ENCODE measurements at places on chromosomes 1 and 21.

GRCh38 chr1:204986181-204986580 is 56.8 kb upstream of the CNTN2 start:
- DNase-seq = no peak

- no peak for DNase-seq
Observed at GRCh38 chr1:186775881-186776560, 52.7 kb upstream of the PLA2G4A start.

GRCh38 chr21:34836103-34836932 is 167.5 kb downstream of the CLIC6 start:
- DNase-seq = no peak

GRCh38 chr1:188782220-188782841 is 1695.3 kb downstream of the BRINP3 start:
- no peak for DNase-seq

- no peak for DNase-seq
Observed at GRCh38 chr1:170226767-170227166, 81.0 kb downstream of the NTMT2 start.

DNA sequence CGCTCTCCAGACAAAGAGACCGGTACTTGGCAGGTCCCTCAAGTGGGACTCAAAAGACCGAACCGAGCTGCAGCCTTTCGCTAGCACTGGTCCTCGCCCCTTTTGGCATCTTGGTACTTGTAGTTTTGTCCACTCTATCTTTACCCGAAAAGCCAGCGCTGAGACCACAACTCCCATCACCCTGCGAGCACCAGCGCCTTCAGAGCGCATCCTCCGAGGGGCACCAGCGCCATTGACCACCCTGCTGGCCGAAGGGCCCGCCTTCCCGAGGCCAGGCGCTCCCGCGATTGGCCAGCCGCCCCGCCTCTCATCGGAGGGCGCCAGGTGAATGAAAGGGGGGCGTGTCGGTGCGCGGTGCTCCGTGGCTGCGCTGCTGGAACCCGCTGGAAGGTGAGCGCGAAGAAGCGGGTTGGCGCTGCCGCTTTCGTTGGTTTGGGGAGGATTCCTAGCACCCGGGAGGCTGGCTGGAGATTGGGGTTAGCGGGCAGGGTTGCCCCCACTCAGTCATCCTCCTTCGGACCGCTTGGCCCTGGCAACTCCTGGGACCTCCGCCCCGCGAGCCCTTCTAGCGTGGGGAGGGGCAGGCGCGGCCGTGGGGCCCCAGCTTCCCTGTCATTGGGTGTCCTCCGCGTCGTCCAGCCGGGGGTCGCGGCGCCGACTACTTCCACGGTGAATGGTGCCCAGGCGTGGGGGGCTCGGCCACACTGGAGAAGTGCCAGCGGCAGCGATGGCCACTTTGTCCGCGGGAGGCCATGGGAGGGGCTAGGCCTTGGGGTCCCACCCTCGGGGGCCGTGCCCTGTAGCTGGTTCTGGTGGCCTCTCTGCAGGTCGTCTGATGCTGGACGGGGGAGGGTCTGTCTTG is at the start of gene ZBTB8B:
ZBTB8B (plus strand) TSS at position 357 of the 862 bp plus-strand sequence. CDS start 5,553 bp downstream, outside the sequence.
- peak; percentile 69 for DNase-seq

DNA sequence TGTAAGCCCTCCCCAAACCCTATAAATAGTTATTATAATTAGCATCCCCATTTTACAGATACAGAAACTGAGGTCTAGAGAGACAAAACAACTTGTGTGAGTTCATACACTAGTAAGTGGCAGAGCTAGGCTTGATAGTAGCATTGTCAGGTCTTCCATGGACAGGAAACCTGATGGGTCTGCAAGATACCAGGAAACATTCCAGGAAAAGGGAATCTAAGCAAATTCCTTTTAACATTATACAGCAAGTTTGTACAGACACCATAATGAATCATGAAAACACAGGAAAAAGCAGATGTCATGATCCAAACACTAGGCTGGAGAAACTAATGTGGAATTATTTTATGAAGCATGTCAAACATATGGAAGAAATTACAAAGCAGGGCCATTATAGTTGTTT is 89.1 kb upstream of the KCNK2 start:
- DNase-seq = no peak

DNA sequence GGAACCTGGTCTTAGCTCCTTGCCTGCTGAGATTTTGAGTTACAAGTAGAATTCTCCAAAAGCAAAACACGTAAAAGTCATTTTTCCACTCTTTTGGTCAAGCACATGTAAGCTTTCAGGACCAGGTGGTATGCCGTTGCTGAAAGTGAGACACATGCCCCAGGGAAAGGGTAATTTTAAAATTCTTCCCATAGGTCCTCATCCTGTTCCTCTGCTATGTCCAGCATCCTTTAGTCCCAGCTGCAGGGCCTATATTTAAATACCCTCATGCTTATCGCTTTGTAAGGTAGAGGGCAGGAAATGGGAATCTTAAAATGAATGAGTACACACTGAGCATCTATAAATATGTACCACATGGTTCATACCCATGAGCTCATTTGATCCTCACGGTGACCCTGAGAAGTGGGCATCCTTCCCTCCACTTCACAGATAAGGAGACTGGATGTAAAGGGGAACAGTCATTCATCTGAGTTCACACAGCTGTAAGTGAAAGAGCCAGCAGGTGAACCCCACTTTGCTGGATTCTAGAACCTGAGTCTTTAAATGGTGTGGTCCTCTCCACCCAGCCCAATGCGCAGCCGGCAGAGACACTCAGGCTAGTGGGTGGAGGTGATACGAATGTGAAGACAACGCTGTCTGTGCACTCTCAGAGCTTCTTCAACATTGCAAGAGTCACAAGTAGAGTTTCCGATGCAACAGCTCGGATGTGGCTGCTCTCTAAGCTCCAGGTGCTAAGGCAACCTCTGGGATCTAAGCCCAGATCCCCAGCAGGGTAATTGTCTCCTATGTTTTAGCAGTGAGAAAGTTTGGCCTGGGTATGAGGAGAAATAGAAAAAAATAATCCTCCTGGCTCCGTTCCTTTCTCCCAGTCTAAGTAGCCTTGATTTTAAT is 163.5 kb downstream of the PLXNA2 start:
- DNase-seq = no peak

- no peak for DNase-seq
Observed at GRCh38 chr1:235486321-235486720, 17.9 kb downstream of the B3GALNT2 start.

DNA sequence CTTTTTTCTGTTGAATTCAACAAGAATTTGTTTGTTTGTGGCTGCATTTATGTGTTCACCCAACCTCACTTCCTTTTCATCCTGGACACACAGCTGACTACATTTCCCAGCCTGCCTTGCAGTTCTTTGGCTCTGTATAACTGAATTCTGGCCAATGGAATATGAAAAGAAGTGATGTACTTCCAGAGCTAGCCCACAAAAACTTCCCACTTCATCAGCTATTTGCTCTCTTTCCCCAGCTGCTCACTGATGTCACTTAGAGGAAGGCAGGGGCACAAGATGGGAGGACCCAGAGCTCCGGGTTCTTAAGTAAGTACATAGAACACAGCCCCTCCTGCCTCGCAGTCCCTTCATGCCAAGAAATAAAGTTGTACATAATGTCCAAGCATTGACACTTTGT is 235.0 kb upstream of the FGGY start:
- DNase-seq = no peak

DNA sequence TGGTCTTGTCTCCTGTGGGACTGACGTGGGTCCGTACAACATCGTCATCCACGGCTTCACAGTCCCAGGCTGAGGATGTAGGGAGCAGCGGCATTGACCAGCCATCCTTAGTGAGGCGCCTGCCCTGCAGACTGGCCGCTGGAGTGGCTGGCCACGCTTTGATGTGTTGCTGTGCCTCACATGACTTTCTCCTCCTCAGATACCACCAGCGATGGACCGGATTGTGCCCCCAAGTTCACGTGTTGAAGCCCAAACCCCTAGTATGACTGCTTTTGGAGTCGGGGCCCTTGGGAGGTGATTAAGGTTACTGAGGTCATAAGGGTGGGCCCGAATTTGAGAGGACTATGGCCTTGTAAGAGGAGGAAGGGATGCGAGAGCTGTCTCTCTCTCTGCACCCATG is 122.5 kb downstream of the PCBP3 start:
- DNase-seq = peak; percentile 54

GRCh38 chr1:77557053-77557452 is 125.4 kb downstream of the ZZZ3 start:
- DNase-seq = no peak

DNA sequence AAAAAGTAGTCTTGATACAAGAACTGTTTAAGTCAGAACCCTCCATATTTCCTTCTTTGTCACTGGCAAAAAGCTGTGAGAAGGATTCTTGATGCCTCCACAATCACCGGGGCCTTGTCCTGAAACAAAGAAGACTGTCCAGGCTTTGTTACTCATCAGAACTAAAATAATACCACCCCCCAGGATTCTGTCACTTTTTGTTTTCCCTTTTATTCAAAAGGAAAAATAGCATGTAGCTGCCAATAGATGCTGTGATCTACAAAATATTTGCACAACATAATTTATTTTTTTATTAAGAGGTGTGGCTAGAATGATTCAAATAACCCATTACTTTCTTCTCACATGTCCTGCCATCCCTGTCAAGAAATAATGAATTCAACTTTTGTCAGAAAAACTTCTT is 173.7 kb downstream of the LYPLAL1 start:
- DNase-seq = no peak

DNA sequence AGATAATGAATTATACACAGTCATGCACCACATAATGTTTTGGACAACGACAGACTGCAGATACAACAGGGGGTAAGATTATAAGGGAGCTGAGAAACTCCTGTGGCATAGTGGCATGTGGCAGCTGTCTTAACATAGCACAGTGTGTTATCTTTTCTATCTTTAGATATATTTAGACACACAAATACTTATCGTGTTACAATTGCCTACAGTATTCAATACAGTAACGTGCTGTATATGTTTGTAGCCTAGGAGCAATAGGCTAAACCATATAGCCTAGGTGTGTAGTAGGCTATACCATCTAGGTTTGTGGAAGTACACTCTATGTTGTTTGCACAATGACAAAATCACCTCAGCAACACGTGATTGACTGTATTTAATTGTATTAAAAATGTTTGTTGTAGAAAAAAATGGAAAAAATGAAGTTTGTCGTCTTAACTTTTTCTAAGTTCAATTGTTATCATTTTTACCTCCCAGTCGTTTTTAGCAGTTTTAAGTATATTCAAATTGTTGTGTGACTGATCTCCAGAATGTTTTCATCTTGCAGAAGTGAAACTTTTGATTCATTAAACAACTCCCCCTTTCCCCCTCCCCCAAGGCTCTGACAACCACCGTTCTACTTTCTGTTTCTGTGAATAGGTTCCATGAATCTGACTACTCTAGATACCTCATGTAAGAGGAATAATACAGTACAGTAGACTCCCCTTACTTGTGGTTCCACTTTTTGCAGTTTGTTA is 351.0 kb upstream of the B3GALT2 start:
- DNase-seq = peak; percentile 91

DNA sequence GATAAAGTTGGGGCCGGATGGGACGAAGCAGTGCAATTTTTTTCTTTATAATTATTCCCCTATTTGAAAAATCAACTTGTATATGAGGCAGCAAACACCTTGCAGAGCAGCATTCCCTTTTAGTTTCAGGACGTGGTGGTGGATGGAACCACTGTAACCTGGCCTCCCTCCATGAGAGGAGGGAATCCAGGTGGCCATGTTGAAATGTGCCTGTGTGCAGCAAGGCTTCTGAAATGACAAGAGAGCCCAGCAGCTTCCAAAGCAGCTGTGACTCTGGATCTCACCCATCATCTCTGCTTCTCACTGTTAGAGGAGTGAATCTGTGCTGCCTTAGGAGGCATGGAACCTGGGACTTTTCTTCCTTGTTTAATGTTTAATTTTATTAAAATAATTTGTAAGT is 42.3 kb downstream of the NFIA start:
- DNase-seq = no peak

- DNase-seq = peak; percentile 70
Observed at GRCh38 chr1:183180634-183181056, 5.4 kb upstream of the LAMC2 start.

GRCh38 chr1:109091078-109091838 is 694 bp downstream of the TMEM167B start:
- no peak for DNase-seq

DNA sequence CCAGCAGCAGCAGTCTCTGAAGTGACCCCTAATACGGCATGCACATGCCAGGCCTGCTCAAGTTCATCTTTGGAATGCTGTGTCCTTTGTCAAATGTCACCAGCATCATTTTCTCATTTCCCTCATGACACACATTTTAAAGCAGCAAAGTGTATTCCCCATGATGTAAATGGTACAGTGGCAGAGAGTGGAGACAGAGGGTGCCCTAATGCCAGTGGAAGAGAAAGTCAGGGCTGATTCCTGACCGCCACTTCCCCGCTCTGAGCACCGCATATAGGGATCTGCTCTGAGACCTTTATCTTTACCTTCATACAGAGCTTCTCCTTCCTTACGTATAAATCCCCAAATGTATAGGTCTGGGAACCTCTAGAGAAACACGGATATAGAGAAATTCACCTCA is 222.3 kb upstream of the SGIP1 start:
- DNase-seq = no peak

DNA sequence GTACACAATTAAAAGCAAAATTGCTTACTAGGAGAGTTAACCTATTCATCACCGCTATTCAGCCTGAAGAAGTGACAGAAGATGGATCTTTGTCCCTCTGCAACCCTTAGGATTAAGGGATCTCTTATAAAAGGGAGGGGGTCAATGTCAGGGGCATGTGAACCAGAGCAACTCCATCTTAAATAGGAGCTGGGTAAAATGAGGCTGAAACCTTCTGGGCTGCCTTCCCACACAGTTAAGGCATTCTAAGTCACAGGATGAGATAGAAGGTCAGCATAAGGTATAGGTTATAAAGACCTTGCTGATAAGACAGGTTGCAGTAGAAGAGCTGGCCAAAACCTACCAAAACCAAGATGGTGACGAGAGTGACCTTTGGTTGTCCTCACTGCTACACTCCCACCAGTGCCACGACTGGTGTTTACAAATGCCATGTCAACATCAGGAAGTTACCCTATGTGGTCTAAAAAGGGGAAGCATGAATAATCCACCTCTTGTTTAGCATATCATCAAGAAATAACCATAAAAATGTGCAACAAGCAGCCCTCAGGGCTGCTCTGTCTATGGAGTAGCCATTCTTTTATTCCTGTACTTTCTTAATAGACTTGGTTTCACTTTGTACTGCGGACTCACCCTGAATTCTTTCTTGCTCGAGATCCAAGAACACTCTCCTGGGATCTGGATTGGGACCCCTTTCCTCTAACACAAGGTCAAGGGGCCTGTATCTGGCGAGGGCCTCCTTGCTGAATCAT is 35.3 kb upstream of the NEK2 start:
- DNase-seq = no peak

- no peak for DNase-seq
Observed at GRCh38 chr1:51288578-51288977, 41.8 kb downstream of the TTC39A start.

GRCh38 chr1:20840731-20841130 is 53.6 kb upstream of the HP1BP3 start:
- no peak for DNase-seq

- no peak for DNase-seq
Observed at GRCh38 chr1:117036018-117036461, 24.1 kb upstream of the TTF2 start.

- no peak for DNase-seq
Observed at GRCh38 chr21:41597227-41597626, 89.3 kb upstream of the TMPRSS2 start.

- no peak for DNase-seq
Observed at GRCh38 chr1:198185146-198185545, 28.3 kb downstream of the NEK7 start.

All from activated CD4-positive, alpha-beta T cell treated with anti-CD3 and anti-CD28 coated beads, Interleukin-2, amount 10 ng/mL, durations not matched to agents 24 days and 14 days (primary cell).